Uterine smooth muscle cell (primary cell): ENCODE measurements at places on chromosomes 2 and 18. TPM values are rescaled to one million over a fixed set of nuclear protein-coding genes. Genes with fewer than 3 reads are reported as not detected.

Gene NR4A2
- 0.11 and 0.25 TPM in 2 replicates for total RNA-seq

Gene KIF3C
- total RNA-seq = 9.7 and 14.0 TPM in 2 replicates

Gene POMC
- 1.1 and 1.7 TPM in 2 replicates for total RNA-seq

Gene DAW1
- total RNA-seq = not detected in 2 replicates
